ENCODE measurements at places on chromosomes 4 and X. TPM values are rescaled to one million over a fixed set of nuclear protein-coding genes. Genes with fewer than 3 reads are reported as not detected.

The SERPINA7 gene
- total RNA-seq: not detected

- DNase-seq: no peak
These were observed 483.8 kb downstream of the AFF2 start for GRCh38 chrX:148984238-148984637.

DNA sequence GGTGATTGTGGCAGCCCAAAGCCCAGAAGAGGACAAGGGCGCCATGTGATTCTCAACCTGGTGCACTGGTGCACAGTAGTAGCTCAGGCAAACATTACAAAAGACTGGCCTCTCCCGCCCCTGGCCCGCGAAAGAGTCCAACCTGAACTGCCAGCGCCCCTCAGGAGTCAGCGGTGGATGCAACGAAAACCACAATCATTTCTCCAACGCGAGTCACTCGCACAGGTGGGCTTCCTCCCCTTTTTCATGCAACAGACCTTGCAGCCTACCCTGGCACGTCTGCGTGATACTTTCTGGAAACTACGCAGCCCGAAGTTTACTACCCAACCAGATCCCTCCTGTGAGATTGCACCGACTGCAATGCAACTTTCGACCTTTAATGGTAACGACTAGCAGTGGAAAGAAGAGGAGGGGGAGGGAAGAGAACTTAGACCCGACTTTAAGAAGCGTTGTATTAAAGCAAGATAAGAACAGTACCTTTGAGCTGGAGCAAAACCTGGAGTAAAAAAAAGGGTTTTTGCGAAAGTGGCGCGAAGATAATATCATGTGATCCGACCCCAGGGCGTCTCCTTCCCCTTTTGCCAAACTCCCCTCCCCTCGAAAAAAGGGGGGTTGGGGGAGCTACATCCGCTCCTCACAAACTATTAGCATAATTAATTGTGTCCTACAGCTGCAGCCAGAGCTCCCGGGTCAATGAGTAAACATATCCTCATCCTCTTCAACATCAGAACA lies 63.3 kb upstream of the CCDC160 start:
- no peak for DNase-seq

DNA sequence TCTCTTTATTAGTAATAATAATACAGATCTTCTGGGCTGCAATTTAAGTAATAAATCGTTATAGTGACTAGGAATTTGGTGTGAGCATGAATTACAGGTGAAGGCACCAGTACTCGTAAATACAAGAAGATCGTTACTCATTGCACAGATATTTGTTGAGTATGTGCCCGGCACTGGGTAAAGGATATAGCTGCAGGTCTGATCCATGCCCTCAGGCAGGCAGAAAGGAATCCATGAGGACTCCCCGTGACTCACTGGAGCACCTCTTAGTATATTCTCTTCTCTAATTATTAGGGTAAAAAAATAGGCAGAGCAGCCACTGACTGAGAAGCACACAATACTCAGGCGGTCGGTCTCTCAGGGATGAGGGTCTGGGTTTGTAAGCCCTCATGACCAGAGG lies 868.3 kb downstream of the RAB28 start:
- no peak for DNase-seq

- DNase-seq: peak; percentile 72
These were observed 13.2 kb downstream of the NEIL3 start for GRCh38 chr4:177322881-177323280.

- DNase-seq: peak; percentile 29
These were observed 22.4 kb upstream of the CLTRN start for GRCh38 chrX:15686818-15687685.
